ENCODE measurements at places on chromosomes 16 and 17.

DNA sequence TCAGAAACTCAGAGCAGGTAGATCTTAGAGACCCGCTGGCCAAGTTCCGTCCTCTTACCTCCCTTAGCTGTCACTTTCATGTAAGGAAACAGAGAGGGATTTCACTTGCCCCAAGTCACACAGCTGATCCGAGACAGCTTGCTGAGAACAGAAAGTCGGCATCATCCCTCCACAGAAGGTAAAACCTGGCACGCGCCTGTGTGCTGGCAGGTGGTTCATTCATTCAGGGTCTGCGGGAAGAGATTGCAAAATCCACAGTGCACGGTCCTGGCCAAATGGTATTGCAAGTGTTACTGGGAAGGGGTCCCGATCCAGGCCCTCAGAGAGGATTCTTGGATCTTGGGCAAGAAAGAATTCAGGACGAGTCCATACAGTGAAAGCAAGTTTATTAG is 139.4 kb upstream of the RPH3AL start:
- no peak for DNase-seq

DNA sequence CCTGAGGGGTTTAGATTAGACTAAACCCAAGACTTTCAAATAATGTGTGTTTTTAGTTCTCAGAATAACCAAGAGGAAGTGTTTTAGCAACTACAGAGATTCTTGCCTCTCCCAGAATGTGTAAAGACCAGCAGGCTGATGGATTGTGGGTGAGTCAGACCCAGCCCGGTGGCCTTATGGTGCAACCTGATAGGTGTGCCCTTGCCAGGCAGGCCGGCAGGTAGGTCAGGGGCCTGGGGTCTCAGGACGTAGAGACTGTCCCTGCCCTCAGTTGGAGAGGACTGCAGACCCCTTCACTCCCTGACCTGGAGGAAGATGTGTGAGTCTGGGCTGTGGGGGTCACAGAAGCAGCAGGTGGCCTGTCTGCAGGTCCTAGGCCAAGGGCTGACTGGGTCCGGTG is 47.2 kb upstream of the ACSF3 start:
- DNase-seq, result no peak

DNA sequence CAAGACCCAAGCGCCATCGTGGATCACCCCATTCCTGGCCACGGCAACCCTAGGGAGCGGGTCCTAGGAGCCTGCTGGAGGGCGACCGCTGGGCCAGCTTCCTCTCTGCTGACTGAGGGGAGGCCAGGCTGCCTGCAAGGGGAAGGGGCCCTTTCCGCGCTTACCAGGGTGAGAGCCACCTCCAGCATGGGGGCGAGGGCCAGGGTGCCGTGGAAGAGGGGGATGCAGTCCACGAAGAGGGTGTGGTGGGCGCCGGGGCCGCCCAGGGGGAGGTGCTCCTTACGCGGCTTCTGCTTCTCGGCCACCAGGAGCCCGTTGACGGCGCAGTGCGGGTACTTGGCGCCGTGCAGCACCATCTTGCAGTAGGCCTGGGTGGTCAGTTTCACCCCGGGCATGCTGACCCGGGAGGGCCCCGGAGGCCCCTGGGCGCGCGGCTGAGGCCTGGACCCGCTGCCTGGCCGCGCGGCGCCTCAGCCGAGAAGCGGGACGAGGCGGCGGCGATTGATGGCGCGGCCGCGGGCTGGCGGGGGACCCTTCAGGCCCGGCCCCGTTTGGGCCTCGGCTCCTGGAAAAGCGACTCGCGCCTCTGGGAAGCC is 345 bp downstream of the EMC8 start:
- DNase-seq, result no peak

- no peak for DNase-seq
These were observed 70.6 kb downstream of the KATNIP start for GRCh38 chr16:27620541-27620940.

DNA sequence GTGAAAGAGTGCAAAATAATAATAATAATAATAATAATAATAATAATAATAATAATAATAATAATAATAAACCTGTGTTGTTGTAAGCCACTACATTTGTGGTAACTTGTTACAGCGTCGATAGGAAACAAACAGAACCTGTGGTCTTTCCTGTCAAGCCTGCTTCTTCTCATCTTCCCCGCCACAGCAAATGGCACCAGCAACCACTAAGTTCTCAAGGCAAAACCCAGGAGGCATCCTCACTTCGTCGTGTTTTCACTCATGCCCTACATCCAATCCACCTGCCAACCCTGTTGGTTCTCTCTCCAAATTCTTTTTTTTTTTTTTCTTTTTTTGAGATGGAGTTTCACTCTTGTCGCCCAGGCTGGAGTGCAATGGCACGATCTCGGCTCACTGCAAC is 34.2 kb downstream of the ITGAE start:
- DNase-seq, result peak; percentile 5

DNA sequence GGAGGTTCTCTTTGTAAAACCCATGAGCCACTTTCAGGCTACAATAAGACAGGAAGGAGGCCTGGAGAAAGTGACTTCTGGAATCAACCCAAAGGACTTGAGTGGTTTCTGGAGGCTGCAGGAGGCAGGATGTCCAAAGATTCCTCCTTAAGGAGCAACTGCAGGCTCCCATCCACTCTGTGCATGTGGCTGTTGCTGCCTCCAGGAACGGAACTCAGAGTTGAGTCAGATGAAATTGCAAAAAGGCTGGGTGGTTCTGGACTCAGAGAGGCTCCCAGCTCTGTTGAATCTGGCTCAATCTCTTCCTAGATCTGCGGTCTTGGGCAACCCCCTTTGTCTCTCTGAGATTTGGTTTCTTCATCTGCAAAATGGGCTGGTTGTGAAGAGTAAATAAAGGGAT is 197.1 kb downstream of the SHISA9 start:
- no peak for DNase-seq

DNA sequence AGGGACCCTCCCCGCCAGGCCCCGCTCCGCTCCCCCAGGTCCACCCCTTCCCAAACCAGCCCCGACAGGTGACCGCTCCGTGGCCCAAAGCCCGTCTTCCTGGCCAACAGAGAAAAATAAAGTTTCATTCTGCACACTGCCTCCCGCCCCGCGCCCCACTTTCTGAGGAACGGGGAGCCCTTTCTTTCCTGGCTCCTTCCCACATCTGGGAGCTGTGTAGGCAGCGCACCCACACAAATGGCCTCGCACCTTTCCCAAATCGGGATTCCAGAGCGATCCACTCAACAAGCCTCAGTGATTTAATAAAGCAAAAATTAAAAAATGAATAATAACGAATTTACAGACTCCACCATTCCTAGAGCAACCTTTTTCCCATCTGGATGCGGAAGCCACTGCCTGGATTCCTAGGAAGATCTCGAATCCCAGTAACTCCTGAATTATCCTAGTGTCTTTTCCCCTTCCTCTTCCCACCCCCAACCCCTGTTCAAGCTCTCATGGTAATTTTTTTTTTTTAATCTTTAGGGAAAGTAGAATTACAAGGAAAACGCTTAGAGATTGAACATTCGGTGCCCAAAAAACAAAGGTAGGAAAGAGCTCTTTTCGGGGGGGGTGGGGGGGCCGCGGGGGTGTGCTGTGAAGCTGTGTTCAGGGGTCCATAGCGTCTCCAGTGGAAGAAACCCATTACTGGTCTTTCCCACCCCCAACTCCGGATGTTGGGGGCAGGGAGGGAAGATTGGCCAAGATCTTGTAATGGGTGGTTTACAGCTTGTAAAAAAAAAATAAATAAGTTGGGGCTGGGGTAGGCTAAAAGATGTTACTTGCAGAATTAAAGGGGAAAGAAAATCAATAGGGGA is 1.6 kb downstream of the IGF2BP1 start:
- DNase-seq, result no peak

- no peak for DNase-seq
These were observed 6.0 kb downstream of the SOCS3 start for GRCh38 chr17:78353834-78354233.

DNA sequence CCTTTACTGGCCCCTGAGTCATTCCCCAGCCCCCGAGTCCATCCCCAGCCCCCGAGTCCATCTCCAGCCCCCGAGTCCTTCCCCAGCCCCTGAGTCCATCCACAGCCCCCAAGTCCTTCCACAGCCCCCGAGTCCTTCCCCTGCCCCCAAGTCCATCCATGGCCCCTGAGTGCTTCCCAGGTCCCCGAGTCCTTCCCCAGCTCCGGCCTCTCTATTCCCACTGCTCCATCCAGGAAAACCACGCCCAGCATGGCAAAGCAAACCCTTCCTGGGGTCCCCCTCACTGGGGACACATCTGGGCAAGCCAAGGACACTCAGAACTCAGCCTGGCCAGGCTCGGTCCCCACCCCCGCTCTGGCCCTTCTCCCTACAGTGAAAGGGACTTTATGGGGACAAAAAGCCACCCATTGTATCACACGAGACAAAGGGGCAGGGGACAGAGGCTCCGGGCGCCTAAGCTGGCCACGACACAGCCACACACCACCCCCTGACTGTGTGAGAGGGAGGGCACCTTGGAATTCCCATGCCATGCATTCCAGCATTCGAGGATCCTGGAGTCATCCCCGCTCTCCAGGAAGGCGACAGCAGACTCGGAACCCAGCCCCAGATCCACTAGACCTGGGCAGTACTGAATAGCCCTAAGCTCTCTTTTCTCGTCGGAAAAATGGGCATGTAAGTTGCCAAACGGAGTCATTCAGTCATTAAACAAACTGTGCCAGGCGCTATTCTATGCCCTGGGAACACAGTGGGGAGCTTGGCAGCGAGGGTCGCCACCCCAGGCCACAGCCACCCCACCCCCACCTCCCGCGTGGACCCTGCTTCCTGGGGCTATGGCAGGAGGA is 14.0 kb downstream of the PLLP start:
- DNase-seq, result no peak

DNA sequence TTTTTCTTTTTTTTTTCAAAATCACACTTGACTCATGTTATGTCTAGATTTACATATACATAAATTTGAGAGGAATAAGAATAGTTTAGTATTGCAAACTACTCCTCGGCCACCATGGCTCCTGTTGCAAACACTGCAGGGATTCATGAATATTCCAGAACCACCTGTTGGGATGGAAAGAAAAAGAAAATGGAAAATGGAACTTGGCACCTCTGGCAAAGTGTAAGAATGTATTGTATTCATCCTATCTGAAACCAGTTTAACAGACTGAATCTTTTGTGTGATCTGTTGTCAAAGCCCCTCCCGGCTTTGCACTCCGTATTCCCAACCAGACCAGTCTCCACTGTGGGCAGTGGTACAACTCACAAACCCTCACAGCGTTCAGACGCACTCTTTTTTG is 124.4 kb downstream of the SPECC1 start:
- no peak for DNase-seq

DNA sequence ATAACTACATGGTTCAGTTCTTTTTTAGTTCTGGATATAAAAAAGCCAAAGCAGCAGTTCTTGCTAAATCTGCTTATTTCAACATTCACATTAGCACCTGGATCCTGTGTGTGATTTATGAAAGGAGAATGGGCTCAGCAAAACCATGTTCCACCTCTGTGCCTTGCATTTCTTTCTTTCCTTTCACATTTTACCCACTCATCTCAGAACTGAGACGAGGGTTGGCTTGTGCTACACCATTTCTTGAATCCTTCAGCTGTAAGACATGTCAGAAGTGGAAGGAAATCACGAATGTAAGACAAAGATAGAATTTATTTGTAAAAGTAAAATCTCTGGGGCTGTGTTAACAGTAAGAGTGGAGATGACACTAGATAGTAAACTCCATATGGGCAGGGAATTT is 1.2 kb upstream of the UTP6 start:
- no peak for DNase-seq

- DNase-seq, result no peak
These were observed 658.9 kb downstream of the TOX3 start for GRCh38 chr16:51888016-51888415.

GRCh38 chr17:57356153-57356718 is 99.9 kb downstream of the MSI2 start:
- peak; percentile 9 for DNase-seq

- DNase-seq, result no peak
These were observed 76.3 kb downstream of the AMFR start for GRCh38 chr16:56349086-56349415.

GRCh38 chr17:40443196-40443987 is at the start of gene IGFBP4:
IGFBP4 (plus strand) TSS chr17:40443450; CDS start chr17:40443736, 286 bp downstream.
- DNase-seq, result peak; percentile 71

DNA sequence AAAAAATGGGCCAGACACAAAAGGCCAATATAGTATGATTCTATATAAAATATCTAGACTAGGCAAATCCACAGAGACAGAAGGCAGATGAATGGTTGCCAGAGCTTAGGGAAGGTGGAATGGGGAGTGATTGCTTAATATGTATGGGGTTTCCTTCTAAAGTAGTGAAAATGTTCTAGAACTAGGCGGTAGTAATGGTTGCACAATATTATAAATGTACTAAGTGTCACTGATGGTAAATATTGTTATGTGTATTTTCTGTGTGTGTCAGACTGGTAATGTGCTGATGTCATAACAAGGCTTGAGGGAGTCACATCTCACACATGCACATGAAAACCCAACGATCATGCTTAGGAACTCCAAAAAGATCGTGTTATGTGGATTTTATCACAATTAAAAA is 106.9 kb upstream of the SIAH1 start:
- DNase-seq, result no peak

- DNase-seq, result no peak
These were observed 35.3 kb upstream of the TBC1D3K start for GRCh38 chr17:37888881-37889280.

DNA sequence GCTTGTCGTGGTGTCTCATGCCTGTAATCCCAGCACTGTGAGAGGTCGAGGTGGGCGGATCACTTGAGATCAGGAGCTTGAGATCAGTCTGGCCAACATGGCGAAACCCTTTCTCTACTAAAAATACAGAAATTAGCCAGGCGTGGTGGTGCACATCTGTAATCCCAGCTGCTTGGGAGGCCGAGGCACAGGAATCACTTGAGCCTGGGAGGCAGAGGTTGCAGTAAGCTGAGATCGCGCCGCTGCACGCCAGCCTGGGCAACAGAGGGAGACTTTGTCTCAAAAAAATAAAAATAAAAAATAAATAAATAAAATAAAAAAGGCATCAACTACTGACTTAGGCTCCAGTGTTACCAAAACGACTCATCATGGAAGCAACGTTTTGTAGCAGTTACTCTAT is 115.5 kb downstream of the PLCG2 start:
- no peak for DNase-seq

GRCh38 chr16:47713225-47713595 is 252.1 kb downstream of the PHKB start:
- peak; percentile 76 for DNase-seq

- DNase-seq, result no peak
These were observed 39.3 kb downstream of the CIBAR2 start for GRCh38 chr16:85072947-85073346.

DNA sequence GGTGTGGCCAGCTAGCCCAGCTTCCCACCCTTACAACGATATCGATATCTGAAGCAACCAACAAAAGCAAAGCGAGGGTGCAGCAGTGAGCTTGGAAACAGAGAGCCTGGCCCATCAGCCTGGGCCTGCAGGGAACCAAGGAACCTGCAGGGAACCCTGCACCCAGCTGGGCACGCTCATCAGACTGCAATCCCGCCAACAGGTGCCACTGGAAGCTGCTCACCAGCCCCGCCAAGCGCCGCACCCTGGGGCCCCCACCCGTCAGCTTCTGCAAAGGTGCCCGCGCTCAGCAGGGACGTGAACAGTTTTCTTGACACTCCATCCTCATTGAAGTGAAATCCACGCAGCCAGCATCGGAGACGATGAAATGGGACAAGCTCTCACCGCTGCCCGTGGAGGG is 250.7 kb downstream of the RBFOX3 start:
- no peak for DNase-seq

- DNase-seq, result no peak
These were observed 175.4 kb downstream of the ENGASE start for GRCh38 chr17:79249929-79250521.

All from adrenal gland (tissue), 19 donors.